ENCODE measurements at places on chromosomes 1 and 21.

- DNase-seq: no peak
These were observed 70.0 kb downstream of the PLXNA2 start for GRCh38 chr1:208174200-208174599.

GRCh38 chr21:17708522-17709265, 96.0 kb upstream of the BTG3 start:
- DNase-seq: no peak

DNA sequence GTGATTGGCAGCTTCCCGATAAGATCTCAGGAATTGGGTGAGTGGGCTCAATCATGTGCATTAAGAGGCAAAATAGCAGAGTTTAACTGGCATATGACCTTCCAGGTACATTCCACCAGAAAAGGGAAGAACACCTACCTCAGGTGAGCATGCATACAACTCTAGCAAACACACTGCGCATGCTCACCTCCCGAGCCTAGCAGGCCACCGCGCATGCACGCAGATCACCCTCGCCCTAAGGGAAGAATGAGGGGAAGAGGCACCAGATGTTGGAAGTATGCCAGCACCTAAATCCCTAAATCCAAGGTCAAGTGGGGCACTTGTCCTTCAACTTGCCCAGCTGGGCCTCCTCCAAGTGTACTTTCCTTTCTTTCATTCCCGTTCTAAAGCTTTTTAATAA, 23.6 kb upstream of the CBR3 start:
- no peak for DNase-seq

DNA sequence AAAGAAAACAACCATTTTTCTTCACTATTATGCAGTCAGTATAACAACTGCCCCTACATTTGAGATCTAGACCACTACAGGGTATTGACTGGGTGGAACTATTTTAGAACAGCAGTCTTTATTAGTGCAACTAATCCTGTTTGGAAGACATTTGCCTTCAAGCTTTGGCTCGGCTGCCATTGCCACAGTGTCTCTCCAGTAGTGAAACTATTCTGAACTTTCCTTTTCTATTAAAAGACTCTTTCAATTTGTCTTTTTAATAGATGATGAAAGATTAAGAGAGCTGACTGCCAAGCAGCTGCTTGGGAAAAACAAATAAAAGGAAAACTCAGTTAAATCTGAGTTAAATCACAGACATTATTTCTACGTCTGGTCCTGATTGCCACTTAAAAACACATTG, 49.3 kb downstream of the LPGAT1 start:
- no peak for DNase-seq

DNA sequence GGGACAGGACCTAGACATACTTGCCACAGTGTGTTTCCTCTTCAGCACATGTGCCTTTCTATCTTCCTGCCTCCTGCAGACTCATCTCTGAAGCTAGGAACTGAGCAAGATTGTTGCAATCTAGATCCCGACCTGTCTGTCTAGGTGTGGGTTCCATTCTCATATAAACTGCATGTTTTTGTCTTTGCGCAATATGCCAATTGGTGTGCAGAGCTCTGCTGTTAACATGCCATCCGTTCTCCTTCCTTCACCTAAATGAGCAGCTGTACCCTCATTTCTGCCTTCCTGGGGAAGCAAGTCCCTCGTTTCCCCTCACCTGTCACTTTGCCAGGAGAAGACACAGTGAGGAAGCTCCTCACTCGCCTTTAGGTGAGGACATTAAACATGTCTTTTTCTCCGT, 55.5 kb downstream of the SLC35F3 start:
- no peak for DNase-seq

- DNase-seq: no peak
These were observed 3.2 kb upstream of the ADIPOR1 start for GRCh38 chr1:202961220-202961880.

DNA sequence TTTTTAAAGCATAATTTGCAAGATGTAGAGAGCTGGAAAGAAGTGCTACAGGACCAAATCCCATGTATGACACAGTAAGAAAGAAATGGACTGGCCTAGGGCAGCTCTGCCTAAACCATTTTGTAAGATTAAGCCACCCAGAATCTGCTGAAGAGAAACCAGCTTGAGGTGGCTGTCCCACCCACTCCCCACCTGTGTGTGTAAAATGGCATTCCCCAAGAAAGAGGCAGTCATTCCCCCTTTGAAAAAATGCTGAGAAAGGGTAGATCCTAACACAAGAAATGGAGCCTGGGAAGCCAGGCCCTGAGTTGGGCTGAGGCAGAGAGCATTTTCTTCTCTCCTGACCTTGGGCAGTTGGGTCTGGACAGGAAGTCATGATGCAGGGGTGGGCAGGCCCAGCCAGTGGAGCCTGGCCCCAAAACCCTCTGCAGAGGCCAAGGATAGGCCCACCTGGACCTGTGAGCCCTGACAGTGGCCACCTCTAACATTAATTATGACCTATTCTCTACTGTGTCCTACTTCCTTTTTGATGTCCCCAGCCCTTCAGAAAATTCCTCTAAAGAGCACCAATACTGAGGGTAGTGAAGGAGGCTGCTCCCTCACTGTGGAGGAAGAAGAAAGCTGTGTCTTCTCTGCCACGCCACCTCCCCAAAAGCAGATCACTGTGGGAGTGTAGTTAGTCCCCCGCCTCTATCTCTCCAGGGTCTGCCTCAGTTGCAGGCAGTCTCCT, 94.0 kb downstream of the EDEM3 start:
- no peak for DNase-seq

DNA sequence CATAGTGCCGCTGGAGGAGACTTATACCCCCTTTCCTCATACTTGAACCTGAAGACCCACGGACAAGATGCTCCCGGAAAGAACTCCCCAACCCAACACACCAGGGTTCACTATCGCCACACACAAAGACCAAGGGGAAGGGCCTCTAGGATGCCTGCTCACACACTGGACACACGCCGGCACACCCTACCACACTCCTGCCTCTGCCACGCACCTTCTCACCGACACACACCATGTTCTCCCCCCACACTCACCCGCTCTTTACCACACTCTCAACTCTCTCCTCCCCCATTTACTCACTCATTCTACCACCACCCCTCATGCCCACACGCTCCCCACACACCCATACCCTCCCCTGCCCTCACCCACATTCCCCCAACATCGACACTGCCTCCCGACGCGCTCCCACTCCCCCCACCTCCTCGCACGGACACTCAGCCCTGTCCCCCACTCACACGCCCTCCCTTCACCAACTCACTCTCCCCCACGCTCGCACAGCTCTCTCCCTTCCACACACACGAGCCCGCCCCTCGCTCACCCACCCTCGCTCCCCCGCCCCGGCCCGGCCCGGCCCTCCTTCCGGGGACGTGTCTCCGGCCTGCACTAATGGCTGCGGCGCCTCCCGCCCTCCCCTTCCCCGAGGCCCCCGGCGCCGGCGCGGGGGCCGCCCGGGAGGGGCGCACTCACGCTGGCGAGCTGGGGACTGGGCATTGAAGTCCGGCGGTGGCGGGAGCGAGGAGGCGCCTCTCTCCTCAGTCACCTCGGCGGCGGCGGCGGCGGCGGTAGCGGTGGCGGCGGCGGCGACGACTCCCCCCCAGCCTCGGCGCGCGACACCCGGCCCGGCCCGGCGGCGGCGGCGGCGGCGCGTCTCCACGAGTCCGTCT, 626 bp downstream of the PTP4A2 start:
- DNase-seq: peak; percentile 60

GRCh38 chr1:30730346-30731108, 7.1 kb upstream of the MATN1 start:
- DNase-seq: no peak

- no peak for DNase-seq
These were observed 8.3 kb upstream of the PTCH2 start for GRCh38 chr1:44851308-44851707.

DNA sequence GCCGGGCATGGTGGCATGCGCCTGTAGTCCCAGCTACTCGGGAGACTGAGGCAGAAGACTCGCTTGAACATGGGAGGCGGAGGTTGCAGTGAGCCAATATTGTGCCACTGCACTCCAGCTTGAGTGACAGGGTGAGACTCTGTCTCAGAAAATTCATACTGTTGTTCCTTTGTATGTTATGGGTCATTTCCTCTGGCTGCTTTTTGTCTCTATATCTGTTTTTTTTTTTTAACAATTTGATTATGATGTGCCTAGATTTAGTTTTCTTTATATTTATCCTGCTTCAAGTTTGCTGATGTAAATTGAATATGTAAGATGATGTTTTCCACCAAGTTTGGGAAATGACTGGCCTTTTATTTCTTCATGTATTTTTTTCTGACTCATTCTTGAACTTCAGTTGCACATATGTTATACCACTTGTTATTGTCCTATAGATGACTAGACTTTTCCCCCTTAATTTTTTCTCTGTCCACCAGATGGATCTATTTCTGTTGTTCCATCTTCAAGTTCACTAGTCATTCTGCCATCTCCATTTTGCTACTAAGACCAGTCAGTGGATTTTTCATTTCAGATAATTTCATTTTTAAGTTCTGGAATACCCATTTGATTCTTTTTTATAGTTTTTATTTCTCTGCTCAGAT, 173.5 kb downstream of the GALNT2 start:
- DNase-seq: no peak

GRCh38 chr1:118785246-118785645, 202.9 kb downstream of the TBX15 start:
- DNase-seq: peak; percentile 28

DNA sequence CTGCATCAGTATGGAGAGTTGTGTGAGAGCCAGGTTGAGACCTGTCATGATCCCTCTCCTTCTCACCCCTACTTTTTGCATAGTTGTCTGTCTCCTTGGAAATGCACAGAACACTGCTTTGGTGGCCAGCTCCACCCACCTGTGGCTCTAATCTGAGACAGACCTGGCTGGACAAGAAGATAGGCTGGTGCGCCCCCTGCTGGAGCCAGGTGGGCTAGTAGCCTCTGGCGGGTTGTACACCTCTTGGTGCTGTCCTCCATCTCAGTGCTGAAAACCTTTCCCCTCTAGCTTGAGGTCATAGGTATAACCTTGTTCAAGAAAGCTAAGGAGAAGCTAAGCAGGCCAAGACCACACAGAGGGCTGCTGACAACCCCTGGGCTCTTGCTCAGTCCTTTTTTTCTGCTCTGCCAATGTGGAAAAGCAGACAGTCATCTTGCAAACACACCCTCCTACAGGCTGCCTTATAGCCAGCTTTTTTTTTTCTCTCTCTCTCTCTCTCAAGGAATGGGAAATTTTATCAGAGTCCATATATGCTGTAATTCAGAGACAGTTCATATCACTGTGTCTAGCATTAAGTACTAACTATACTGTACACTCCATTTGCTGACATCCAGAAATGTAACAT, 58.8 kb upstream of the SPATA6 start:
- DNase-seq: peak; percentile 88

Measured in HT-29 (cell line).